T-helper 1 cell (primary cell): ENCODE measurements at places on chromosomes 1 and 21.

- no peak for DNase-seq
These were observed 113.0 kb downstream of the SYT2 start for GRCh38 chr1:202597090-202597761.

- DNase-seq: no peak
These were observed 15.4 kb downstream of the GJA4 start for GRCh38 chr1:34808051-34808810.

- no peak for DNase-seq
These were observed 11.1 kb downstream of the IFFO2 start for GRCh38 chr1:18945401-18945849.

DNA sequence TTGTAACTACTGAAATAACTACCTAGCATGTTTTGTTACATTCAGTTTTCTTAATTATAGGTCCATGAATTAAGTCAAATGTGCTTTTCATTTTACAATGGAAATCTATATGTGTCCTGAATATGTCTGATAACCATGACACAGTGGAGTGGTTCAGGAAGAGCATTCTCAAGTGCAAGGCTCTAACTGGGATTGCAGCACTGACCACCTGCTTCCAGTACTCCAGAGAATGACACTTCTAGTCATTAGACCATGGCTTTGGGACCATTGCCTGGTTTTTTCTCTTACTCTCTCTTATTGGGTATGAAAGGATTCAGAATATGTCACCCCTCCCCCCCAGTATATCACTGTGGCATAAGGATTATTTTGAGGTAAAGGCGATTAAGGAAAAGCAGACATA, 204.9 kb upstream of the CACYBP start:
- no peak for DNase-seq

DNA sequence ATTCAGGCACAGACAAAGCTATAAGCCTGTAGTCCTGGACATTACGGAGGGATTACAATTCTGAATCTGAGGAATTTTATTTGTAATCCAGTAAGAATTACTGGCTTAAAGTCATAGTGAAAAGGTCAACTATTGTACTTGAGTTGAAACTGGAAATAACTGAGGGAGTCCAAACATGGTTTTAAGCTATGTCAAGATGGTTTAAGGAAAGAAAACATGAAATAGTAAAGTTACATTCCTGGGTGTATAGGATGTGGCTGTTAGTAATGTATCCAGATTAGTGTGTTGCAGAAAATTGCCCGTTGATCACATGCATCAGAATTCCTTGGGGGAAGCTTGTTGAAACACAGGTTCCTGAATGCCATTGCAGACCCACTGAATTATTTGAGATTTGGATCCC, 124.8 kb upstream of the GORAB start:
- no peak for DNase-seq

GRCh38 chr1:33713058-33713877, 150.6 kb upstream of the HMGB4 start:
- DNase-seq: no peak

- no peak for DNase-seq
These were observed 64.0 kb downstream of the CCDC18 start for GRCh38 chr1:93244298-93245069.

- DNase-seq: no peak
These were observed 144.2 kb downstream of the DHRS3 start for GRCh38 chr1:12473596-12474362.
